NCI-H187 treated with DMSO at 0.1 percent for 48 hours (cell line): ENCODE measurements at places on chromosomes 2 and 18.

- DNase-seq: no peak
These were observed 175.3 kb downstream of the PDE11A start for GRCh38 chr2:177897278-177897677.

DNA sequence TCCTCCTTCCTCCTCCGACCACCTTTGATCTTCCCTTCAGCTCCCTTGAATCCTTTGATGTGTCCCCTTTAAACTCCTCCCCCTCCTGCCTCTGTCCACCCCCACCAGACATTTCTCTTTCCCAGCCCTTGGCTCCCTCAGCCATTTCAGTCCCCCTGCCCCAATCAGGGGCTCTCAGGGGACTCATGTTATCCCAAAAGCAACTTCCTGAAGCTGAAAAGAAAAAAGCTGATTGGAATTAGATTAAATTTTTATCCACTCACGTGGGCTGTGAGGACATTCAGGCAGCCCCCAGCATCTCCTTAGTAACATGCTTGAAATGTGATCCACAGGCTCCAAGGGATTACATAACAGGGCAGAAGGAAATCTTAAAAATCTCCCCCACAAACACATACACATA is 81.3 kb downstream of the NEURL3 start:
- no peak for DNase-seq

- DNase-seq: no peak
These were observed 4.3 kb downstream of the ENOSF1 start for GRCh38 chr18:708096-708495.

DNA sequence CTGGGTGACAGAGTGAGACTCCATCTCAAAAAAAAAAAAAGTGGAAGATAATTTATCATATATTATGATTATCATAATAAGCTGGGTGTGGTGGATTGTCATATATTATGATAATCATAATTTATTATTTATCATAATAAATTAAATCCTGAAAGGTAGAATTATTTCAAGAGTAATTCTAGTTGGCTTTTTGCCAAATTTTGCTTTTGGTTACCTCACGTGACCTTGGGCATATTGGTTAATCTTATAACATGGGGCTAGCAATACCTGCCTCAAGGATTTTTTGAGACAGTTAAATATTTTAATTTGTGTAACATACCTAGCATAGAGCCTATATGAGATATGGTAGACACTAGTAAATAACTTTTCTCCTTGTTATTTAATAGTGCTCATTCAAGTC is 111.3 kb upstream of the TTC27 start:
- no peak for DNase-seq

- no peak for DNase-seq
These were observed 229.1 kb upstream of the RASGRP3 start for GRCh38 chr2:33247365-33247764.

DNA sequence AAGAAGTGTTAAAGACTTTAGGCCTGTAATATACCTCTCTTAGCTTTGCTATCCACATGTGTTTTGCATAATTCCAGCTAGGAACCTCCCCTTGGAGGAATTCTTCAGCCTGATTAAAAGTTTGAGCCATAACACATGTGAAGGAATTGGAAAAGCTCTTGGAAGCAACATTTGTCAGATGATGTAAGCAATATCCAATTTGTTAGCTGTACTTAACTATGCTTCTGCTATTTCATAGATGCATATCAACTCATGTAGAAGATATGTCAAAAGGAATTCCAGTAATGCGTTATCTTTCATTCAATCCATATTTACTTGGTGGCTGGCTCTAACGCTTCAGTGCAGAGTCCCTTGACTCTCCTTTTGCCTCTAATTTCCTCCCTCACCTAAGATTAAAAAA is 46.2 kb downstream of the PKP4 start:
- DNase-seq: no peak

- DNase-seq: no peak
These were observed 48.5 kb downstream of the SERPINB7 start for GRCh38 chr18:63823516-63824219.

DNA sequence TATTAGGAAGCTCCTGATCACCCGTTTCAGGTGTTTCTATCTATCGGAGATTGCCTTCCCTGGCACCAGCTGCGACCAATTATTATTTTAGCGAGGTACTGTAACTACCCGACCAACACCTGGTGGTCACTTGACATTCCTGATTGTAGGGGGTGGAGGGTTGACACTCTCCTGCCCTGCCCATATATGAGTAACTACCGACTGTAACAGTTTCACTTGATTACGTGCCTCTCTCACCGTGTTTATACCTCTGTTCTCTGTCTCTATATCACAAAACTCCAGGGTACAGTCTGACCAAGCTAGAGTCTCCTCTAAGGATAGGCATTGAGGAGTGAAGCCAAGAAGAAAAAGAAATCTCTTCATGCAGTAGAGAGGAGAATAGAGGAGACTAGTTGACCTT is 268.0 kb upstream of the LRATD1 start:
- no peak for DNase-seq

DNA sequence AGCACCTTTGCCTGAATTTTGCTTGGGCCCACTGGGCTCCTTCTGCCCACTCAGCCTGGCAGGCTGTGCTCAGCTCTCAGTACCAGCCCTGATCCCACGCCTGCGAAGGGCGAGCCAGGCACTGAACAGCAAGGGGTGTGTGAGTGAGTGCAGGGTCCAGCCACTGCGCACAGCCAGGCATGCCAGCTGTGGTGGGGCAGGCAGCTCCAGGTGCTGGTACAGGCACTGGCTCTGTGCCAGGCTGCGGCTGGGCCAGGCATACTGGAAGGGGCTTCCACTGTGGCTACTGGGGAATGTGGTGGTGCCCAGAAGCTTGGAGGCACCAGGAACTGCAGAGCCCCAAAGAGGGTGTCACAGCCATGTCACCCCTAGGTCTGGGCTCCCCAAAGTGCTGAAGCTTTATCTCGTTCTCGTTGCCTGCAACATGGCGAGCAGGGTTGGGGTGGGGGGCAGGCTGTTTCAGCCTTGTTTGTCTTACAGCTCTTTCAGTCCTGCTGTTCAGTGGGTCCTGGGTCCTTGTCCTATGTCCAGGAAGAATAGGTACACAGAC is 8.8 kb downstream of the DYSF start:
- no peak for DNase-seq

DNA sequence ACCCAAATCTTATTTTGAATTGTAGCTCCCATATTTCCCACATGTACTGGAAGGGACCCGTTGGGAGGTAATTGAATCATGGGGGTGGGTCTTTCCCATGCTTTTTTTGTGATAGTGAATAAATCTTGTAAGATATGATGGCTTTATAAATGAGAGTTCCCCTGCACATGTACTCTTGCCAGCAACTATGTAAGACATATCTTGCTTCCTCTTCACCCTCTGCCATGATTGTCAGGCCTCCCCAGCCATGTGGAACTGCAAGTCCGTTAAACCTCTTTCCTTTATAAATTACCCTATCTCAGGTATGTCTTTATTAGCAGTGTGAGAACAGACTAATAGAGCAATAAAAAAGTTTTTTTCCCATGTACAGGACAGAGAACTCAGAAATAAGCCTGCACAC is 468.4 kb upstream of the SPHKAP start:
- no peak for DNase-seq

DNA sequence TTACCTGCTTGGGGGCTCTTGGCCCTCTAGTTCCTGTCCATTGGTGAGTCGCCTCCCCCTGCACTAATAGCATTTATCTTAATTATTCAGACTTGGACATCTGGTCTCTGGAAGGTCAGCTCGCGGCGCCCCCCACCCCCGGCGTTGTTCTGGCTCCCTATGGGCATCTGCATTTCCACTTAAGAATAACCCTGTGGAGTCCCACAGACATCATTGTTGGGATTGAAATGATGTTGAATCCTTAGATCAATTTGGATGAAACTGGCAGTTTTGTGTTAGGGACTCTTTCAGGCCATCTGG is 313.8 kb upstream of the HS6ST1 start:
- DNase-seq: no peak

DNA sequence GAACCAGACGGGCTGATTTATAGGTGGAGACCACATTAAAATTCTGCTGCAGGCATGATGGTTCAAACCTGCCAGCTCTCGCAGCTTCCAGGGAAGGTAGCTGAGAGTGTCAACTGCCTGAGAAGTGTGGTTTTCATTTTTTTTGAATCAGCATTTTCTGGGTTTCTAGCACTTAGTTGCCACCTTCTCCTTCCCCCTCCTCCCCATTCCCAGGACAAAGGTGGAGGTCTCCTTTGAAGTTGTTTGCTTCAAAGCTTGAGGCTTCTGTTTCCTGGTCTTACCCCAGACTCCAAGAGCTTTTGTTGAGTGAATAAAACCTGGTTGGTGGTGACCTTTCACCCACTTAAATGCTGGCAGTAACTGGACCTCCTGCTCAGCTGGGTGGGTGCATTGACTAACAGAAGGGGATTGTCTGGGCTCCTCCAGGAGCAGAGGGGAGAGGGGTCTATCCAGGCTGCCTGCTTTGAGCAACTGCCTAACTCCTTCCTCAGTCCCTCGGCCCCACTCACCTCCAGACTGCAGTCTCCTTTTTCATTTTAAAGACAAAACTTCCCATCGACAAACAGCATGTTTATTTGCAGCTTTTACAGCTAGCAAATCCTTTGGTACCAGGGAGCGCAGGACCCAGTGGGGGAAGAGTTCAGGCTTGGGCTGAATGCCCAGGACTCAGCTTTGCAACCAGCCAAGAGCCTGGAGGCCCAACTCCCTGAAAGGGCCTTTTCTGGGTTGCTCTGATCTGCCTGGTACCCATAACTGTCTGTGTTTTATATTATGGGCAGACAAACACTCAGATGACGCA is 3.5 kb downstream of the RHOB start:
- DNase-seq: no peak

GRCh38 chr2:149258531-149258930 is 71.9 kb upstream of the LYPD6 start:
- DNase-seq: no peak

DNA sequence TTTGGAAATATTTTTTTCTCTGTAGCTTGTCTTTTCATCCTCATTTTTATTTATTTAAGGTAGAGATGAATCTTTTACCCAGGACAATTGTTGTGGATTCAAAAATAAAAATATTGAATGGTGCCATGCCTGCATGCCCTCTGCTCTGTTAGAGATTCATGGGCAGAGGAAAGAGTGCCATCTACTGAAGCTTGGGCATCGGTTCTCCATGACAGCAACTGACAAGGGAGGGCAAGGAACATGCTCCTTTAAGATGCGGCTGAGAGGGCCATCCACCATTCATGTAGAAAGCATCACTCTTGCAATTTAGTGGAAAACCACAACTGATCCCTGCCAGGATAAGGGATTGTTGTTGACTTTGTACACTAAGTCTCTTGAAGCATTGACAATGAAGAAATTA is 79.9 kb downstream of the PARD3B start:
- DNase-seq: no peak

GRCh38 chr2:174551697-174552096 is 45.9 kb downstream of the WIPF1 start:
- no peak for DNase-seq

GRCh38 chr2:110662560-110662959 is 15.3 kb downstream of the BUB1 start:
- no peak for DNase-seq
